Activated naive CD4-positive, alpha-beta T cell (primary cell): ENCODE measurements at places on chromosomes 4 and X.
A peak's percentile ranks its signal among the peaks of the same experiment; 100 is the strongest.

GRCh38 chr4:6308899-6309643 lies 39.4 kb downstream of the WFS1 start:
- DNase-seq = no peak

- DNase-seq = no peak
Observed at GRCh38 chrX:85963736-85964135, 83.6 kb downstream of the CHM start.

DNA sequence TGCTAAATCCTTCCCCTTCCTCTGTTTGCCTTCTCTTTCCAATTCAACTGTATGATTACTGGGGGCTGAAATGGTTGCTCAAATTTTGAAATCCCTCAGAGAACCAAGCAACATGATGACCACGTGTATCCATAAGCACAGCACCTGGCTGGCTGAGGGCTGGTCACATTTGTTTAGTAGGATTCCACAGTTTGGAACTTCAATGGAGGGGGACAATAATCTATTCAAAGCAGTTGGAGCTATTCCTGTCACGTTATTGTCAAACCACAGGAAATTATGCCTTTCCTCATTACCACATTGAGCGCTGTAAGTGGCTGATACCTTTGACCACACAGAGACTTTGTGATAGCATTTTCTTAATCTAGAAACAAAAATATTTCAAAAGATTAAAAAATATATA lies 7.0 kb downstream of the TMSB4X start:
- DNase-seq = no peak

DNA sequence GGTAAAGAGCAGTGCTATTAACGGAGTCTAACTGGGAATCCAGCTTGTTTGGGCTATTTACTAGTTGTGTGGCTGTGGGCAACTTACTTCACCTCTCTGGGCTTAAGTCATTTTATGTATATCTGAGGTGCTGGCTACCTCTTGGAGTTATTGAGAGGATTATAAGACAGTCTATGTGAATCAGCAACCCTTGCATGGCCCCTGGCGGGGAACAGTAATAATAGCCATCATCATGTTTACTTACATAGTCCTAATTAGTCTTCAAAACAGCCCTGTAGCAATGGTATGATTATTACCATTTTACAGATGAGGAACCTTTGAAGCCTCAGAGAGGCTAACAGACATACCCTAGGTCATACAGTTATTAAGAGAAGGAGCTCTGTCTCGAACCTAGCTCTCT lies 1.5 kb downstream of the HPRT1 start:
- no peak for DNase-seq

DNA sequence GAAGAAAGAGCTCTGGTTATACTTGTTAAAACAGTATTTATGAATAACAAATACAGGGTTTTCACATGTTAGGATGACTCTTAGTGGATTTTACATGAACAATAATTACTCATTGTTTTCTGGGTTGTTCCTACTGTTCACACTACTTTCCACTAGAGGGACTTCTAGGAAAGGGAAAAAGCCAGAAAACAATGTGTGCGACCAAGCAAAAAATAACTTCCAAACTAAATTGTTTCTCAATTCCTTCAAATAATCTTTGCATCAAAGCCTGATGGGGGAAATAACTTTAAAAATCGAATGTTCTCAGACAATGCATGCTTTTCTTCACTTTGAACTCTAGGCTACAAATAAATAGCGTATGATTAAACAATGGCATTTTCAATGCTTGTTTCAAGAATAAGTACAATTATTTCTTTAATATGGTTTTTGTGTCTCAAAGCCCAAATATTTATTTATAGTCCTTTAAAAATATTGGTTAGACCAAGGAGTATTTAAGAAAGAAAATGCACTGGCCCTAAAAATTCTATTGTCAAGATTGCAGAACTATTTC lies 72.1 kb upstream of the ETNPPL start:
- DNase-seq = no peak

- no peak for DNase-seq
Observed at GRCh38 chr4:73943555-73943954, 38.3 kb downstream of the PF4 start.

GRCh38 chr4:120549011-120549570 lies 373.4 kb downstream of the PRDM5 start:
- no peak for DNase-seq

GRCh38 chrX:73799888-73800287 lies 236.9 kb downstream of the CHIC1 start:
- no peak for DNase-seq

GRCh38 chr4:184282895-184283654 lies 65.4 kb upstream of the ENPP6 start:
- no peak for DNase-seq

- no peak for DNase-seq
Observed at GRCh38 chr4:84948056-84948455, 18.4 kb downstream of the WDFY3 start.

- DNase-seq = no peak
Observed at GRCh38 chrX:107485013-107485412, 35.6 kb downstream of the FRMPD3 start.

GRCh38 chrX:39577985-39578869 lies 519.5 kb downstream of the BCOR start:
- peak; percentile 5 for DNase-seq

- DNase-seq = no peak
Observed at GRCh38 chr4:10035130-10035529, 13.8 kb upstream of the SLC2A9 start.

DNA sequence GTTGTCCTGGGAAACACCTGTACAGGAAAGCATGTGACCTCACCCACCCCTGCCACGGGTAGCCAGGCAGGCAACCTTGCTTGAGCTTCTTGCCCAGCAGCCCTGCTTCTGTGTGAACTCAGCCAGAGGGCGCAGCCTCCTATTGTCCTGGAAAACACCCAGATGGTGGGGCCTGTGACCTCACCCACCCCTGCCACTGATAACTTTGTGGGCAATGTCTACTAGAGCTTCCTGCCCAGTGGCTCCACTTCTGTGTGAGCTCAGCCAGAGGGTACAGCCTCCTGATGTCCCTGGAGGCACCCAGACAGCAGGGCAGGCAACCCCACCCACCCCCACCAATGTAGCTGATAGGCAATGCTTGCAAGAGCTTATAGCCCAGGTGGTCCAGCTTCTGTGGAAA lies 146.3 kb downstream of the DTHD1 start:
- DNase-seq = no peak

- no peak for DNase-seq
Observed at GRCh38 chr4:39456946-39457763, 1.6 kb downstream of the RPL9 start.

DNA sequence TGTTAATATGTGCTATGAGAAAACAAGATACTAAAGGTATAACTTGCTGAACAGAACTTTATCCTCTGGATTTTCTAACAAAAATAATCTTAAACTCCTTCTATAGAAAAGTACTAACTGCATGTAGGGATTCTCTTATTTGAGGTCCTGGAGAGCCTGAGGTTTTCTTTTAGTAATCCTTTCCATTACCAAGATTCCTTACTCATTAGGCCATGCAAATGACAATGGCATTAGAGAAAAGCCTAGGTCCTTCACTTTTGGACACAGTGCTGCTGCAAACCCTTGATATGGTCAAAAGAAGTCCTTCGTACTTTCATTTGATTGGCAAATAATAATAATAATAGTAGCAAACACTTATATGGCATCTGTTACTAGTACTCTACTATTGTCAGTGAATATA lies 3.2 kb downstream of the MMRN1 start:
- DNase-seq = no peak

DNA sequence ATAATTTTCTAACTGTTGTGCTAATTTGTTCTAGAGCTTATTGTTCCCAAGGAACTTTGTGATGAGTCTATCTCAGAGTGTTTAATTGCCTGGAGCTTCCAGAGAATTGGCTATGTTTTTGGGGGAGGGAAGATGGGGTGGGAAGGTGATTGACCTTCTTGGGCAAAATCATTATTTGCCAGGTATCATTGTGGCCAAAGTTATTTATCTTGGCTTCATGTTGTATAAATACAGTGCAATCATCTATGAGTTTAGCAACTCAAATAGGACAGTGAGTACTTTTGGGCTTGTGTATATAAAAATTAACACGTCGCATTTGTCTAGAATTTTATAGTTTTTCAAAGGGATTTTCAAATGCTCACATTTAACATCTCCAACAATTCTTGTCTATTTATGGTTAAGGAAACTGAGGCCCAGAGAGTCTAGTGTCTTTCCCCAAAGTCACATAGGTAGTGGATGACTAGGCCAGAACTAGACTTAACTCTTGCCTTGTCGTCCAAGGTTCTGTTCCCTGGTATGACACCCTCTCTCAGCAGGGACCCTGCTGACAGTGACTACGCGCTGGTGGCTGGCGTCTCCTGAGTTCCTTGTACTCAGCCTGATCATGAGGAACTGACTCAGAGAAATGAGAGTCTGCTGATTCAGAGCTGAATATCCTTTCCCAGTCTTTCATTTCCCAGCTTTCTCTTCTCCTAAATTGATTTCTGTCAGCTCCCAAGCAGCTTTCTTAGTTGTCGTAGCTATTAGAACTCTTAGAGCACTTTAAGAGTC lies 27.7 kb downstream of the FNIP2 start:
- no peak for DNase-seq

GRCh38 chrX:138481649-138482048 lies 229.9 kb downstream of the FGF13 start:
- DNase-seq = no peak

DNA sequence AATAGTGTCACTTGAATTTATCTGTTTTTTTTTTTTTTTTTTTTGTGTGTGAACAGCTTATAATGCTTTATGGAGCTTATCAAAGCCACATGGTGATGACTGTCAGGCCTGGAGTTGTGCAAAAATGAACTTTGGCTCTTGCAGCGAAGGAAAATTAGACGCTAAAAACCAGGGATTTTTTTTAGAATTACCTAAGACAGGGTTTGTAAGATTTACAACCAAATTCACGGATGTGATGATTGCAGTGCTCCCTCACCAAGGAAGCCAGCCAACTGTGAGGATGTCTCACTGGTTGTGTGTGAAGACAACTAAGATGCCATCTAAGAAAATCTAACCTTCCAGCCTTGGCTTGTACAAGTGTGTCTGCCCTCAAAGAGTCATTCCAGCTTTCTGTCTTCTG lies 127.1 kb upstream of the SLC4A4 start:
- no peak for DNase-seq

DNA sequence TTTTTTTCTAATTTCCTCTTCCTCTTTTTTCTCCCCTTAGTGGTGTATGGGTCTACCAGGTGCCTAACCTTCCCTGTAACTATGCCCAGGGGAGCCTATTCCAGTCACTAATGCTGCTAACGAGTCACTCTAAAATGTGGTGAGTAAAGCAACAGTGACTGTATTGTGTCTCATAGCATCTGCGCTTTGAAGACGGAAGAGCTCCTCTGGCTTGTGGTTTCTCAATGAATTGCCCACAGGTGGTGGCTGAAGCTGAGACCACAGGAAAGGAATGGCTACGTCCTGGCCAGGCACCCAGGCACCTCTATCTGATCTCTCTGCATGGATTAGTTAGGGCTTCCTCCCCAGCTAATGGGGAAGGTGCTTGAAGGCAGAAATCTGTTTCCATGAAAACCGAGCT lies 763.5 kb upstream of the FRG1 start:
- DNase-seq = no peak

DNA sequence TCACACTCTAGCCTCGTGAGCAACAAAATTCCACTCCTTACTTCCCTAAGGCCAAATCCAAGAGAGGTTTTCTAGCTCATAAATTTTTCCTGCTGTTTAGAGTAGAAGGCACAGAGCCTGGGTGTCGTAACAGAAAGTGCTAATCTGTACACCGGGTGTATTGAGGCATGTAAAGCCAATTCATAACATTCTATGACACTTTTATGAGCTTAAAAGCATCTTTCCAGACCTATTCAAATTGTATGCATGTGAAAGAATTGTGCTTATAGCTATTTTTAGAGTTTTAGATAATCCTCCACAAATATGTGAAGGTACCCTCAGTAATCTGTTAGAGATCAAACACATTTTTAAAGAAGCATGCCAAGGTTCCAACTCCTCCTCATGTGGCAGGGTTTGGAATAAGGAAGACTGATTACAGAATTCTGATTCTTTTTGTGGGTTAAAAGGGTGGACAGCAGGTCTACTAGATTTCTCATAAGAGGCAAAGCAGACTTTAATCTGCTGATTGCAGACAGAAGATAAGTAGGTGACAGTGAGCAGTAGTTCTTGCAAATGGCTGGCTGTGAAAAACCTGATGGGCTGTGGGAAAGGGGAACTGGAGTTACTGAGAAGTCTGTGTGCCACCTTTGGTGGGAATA lies 25.5 kb upstream of the LRCH2 start:
- no peak for DNase-seq

DNA sequence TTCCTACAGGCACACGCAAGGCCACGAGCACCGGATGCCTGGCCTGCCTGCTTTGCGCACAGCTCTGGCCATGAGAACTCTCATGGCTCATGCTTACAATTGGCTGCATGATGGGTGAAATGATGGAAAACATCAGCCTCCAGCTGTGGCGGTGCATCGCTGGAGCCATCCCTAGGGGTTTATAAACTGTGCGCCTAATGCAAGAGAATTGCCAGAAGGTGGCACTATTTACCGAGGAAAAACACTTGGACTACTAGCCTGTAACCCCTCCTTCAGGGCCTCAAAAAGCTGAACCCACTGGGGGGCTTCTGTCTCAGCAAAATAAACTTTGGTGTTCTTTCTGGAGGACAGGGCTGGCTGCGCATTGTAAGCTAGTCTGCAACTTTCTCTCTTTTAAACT lies 51.9 kb downstream of the PHKA2 start:
- no peak for DNase-seq

- DNase-seq = no peak
Observed at GRCh38 chr4:154569028-154569427, 6.2 kb downstream of the FGB start.

DNA sequence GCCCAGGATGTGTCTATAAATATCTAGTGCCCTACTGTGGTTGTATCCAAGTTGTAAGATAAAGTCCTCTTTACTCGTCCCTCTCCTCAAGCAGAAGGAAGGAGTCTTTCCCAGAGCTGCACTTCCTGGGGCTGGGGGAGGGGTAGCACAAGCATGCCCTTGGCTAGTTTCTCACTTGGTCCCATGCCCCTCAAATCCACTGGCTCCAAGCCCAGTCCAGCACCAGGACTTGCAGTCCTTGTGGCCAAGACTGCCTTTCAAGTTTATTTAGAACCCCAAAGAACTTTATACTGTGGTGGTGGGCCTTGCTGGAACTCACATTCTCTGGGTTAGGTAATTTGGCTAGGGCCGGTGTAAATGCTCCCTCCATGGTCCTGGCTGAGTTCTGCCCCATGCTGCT lies 43.2 kb upstream of the SLC10A4 start:
- DNase-seq = no peak

- no peak for DNase-seq
Observed at GRCh38 chr4:27215220-27215826, 354.7 kb downstream of the STIM2 start.

DNA sequence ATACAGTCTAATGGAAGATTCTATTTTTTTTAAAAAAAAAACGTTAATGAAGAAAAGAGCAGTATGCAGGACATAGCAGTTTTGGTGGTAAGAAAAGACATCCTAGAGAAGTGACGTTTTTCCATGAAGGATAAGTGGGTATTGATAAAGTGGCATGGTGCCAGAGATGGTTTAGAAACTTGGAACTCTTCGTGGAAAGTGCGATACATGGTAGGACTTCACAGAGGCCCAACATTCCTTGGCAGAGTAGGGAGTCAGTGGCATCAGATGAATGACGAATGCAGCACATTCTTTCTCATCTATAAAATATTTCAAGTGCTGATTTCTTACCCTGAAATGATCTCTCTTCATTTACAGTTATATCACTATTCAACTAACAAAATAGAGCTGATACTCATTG lies 298.7 kb downstream of the CCSER1 start:
- DNase-seq = no peak

GRCh38 chrX:97155816-97156215 lies 272.1 kb downstream of the RPA4 start:
- no peak for DNase-seq
